Endothelial cell (in vitro differentiated cells): ENCODE measurements at places on chromosomes 16 and 17. TPM values are rescaled to one million over a fixed set of nuclear protein-coding genes. Genes with fewer than 3 reads are reported as not detected.
A peak's percentile ranks its signal among the peaks of the same experiment; 100 is the strongest.

Gene ETV4
- 37.1 TPM for total RNA-seq

Gene ZSCAN10
- total RNA-seq, result 50.7 TPM

Gene MYLK3
- total RNA-seq, result 0.95 TPM

Gene TBC1D26
- total RNA-seq, result 2.4 TPM

Gene ZNF629
- 29.7 TPM for total RNA-seq

Gene C16orf96
- 0.54 TPM for total RNA-seq

Gene ZNF385C
- 1.3 TPM for total RNA-seq

Gene CPHXL
- not detected for total RNA-seq

Gene KCNJ18
- total RNA-seq, result not detected

Gene ZNF624
- 16.8 TPM for total RNA-seq

DNA sequence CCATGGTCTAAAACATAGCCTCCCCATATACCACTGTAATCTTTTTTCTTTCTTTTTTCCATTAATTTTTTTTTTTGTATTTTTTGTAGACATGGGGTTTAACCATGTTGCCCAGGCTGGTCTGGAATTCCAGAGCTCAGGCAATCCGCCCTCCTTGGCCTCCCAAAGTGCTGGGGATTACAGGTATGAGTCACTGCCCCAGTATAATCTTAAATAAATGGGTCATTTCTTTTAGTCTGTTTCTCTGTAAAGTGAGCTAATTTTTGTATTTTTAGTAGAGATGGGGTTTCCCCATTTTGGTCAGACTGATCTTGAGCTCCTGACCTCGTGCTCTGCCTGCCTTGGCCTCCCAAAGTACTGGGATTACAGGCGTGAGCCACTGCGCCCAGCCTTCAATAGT is 5.7 kb upstream of the NME1 start:
- no peak for DNase-seq

DNA sequence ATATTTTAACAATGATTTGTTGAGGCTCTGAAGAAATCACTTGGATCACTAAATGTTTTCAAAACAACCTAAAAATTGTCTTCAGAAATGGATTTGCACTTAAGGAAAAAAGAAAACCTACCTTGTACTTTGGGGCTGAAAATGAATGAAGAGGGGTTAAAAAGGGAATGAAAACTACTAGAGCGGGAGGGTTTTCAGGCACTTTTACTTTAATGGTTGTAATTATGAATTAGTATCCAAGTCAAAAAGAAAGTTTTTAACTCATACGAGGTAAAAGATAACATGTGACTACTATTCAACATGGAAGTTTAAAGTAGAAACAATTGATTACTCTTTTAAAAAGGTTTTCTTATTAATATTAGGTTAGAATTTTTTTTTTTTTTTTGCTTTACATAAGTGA is 5.1 kb downstream of the IGF2BP1 start:
- DNase-seq, result no peak

- DNase-seq, result no peak
Measured at GRCh38 chr17:49989518-49989880, 5.5 kb downstream of the DLX3 start.

DNA sequence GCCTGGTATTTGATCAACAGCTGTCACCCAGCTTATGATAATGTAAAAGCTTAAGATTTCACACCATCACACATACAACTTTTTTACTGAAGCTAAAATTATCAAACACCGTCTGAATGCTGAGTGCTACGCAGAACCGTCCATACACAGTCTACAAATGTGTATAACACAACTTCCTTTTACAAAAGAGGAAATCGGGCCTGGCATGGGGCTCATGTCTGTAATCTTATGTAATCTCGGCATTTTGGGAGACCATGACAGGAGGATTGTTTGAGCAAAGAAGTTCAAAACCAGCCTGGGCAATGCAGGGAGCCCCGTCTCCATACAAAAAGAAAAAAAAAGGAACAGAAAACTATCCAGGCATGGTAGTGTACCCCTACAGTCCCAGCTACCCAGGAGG is 19.6 kb upstream of the QRICH2 start:
- DNase-seq, result no peak

DNA sequence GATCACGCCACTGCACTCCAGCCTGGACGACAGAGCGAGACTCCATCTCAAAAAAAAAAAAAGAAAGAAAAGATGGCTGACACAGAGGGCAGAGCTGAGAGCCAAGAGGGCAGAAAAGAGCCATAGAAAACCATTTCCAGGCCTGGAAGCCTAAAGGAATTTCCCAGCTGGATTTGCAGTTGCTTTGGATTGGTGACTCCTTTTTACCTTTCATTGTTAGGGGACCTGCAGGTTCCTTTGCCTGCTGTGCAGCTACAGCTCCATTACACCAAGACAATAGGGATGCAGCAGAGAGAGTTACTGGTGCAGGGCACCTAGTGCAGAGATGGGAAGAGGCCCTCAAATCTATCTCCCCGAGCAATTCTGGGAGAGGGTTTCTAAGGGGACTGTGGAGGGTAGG is 18.4 kb downstream of the ZNF668 start:
- no peak for DNase-seq

GRCh38 chr16:73329358-73330286 is 281.7 kb upstream of the ZFHX3 start:
- no peak for DNase-seq

DNA sequence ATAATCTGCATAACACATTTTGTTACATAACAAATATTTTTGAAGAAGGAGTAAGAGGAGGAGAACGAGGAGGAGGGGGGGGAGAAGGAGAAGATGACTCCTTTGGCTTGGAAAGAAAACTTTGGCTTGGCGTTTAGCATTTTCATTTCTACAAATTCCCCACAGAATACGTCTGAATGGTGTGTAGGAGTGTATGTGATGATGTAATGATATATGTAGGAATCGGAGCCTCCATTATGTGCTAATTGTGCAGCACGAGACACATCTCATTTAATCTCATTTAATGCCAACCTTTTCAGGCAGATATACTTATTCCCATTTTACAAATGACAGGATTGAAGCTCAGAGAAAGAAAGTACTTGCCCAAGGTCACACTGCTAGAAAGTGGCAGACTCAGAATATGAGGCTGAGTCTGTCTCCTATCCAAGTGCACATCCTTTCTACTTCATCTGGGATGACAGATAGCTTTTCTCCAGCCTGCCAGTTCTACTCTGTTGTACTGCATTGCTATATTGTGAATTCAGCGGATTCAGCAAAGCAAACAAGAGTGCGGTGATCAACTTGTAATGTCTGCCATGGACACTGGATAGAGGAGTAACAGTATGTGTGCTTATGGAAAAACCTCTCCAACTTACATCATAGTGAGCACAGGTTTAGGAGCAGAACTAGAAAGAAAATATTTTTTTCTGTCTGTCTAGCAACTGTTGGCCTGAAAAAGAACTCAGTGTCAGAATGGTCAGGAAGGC is 10.4 kb upstream of the SLC47A2 start:
- DNase-seq, result no peak

- no peak for DNase-seq
Measured at GRCh38 chr17:10843811-10844210, 5.9 kb upstream of the PIRT start.

DNA sequence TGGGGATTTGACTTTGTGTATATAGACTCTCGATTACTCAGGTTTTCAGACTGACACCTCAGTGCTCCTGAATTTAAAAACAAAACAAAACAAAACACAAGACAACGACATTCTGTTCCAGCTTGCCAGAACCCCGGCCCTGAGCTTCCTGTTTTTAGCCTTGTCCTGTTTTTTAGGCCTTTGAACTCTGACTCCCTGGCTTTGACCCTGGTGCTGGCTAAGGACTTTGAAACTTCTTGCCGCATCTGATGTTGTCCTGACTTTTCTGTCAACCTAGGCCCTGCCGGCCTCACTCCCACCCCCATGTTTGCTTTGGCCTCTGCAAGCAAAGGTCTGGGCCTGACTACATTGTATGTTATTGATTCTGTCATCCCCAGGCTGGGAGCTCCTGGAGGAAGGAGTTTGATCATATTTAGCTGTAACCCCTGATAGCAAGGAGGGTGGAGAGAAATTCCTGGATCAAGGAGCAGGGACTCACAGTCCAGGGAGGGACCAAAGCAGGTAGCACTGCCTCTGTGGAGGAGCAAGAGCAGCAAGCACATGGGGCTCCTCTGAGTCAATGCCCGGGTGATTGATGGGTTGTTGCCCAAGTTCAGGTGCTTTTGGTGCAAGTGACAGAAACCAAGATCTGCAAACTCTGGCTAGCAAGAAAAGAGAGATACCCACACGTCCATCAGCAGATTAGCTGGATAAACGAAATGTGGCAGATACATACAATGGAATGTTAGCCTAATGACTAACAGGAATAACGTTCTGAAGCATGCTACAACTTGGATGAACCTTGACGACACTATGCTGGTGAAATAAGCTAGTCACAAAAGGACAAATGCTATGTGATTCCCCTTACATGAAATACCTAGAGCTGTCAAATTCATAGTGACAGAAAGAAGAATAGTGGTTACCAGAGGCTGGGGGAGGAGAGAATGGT is 7.7 kb downstream of the CCL16 start:
- no peak for DNase-seq

- no peak for DNase-seq
Measured at GRCh38 chr17:70968302-70968701, 799.0 kb downstream of the KCNJ2 start.

- DNase-seq, result no peak
Measured at GRCh38 chr16:87288753-87289362, 28.3 kb downstream of the C16orf95 start.

GRCh38 chr16:14133907-14134306 is 62.8 kb downstream of the MRTFB start:
- no peak for DNase-seq

GRCh38 chr16:74893541-74893940 is 91.4 kb downstream of the WDR59 start:
- no peak for DNase-seq

DNA sequence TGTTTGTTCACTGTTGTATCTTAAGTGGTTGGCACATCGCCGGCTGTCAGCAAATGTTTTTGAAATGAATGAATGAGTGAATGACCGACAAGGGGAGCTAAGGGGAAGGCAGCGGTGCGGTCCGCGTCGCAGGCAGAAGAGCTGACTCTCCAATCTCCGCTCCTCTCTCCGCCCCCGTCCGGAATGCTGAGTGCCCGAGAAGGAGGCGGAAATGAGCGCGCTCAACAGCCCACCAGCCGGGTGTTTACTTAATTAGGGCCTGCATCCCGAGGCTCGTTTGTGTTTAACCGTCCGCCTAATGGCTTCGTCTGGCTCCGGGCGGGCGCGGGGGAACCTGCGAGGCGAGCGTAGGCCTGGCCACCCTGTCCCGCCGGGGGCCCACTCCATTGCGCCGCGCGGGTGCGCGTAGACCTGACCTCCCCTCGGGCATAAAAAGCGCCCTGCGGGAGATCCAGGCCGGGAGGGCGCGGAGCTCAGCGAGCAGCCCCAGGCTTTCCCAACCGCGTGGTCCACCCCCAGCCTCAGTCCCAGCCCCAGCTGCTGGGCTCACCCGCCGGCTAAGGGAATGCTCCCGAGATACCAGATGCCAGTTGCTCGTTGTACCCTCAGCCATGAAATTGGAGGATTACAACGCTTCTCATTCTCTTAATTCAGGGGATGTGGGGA is 2.5 kb upstream of the CDH3 start:
- peak; percentile 51 for DNase-seq

DNA sequence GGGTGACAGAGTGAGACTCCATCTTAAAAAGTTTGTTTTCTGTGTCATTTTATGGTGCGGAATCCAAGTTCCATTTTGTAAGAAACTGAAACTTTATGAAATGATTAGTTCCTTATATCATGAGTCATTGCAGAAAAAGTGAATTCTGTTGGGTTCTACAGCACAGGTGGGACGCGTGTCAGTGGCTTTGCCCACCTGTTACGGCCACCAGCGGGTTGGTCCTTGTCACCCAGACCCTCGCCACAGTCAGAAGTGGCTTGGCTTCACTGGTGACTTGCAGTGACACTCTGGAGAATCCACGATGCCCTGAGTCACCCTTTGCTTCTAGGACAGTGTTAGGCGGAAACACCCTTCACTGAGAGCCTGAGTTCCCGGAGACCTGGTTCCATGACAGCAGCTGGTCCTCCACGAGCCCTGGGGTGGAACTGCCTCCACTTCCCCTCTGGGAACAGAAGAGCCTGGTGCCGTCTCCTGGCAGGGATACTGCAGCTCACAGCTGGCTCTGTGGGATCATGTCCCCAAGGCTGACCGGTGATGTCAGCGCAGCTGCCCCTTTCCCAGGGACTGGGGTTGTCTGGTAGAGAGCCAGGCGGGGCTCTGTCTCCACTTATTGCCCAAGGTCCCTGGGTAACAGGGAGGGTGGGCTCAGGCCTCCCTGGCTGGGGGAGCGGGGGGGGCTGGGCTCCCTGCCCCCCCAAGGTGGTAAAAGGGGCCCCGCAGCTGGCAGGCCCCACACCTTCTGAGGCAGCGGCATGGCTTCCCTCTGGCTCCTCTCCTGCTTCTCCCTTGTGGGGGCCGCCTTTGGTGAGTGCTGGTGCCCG is at the start of gene CTRB1:
CTRB1 (plus strand) TSS at position 733 of the 821 bp plus-strand sequence; CDS start at position 753, 20 bp downstream.
- no peak for DNase-seq
